ENCODE measurements at places on chromosomes 13 and 19.

- no peak for DNase-seq
Measured at GRCh38 chr19:48879025-48879637, 6.9 kb downstream of the PPP1R15A start.

DNA sequence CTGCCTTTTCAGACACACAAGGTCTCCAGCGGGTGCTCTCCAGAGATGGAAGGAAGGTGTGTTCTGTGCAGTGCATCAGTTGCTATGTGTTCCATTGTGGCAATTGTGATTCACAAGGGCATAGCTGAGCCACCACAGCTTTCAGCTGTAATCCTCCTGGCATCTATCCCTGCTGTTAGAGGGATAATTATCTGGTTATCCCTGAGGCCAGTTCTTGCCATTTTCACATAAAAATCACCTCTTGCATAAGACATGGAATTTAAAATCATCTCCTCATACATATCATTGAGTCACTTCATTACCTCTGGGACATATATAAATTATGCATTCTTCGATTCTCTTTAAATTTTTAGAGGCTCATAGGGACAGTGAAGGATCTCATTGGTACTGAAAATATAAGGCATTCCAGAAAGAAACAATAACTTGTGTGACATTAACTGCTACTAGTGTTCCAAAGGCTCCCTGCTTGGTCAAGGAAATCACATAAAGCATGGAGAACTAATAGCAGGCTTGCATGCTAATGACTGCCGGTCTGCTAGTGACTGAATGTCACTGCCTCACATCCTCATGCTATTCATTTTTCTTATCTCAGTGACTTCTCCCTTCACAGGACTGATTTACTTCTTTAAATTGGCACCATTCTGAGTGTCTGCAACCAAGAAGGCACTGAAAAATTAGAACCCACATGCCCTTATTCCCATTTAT lies 214.0 kb downstream of the ENOX1 start:
- no peak for DNase-seq

DNA sequence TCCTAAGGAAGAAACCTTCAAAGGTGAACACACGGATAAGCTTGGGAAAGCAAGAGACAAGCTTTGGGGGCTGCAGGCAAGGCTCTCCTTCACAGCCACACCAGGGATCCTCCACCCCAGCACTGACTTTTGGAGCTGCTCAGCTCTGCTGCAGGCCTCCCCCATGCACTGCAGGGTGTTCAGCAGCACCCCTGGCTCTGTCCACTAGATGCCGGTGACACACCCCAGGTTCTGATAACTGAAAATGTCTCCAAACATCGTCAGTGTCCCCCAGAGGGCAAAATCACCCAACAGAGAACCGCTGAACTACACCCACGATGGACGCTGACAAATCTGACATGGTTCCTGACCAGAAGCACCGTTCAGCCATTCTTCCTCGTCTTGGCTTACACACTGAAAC lies 90.5 kb downstream of the STK24 start:
- no peak for DNase-seq

GRCh38 chr19:4452230-4452990 lies 5.2 kb downstream of the UBXN6 start:
- DNase-seq = no peak

Measured in NCI-H2029 treated with DMSO at 0.1 percent for 48 hours (cell line).